Amygdala (tissue), 56 donors: ENCODE measurements at places on chromosomes 16 and 17.

DNA sequence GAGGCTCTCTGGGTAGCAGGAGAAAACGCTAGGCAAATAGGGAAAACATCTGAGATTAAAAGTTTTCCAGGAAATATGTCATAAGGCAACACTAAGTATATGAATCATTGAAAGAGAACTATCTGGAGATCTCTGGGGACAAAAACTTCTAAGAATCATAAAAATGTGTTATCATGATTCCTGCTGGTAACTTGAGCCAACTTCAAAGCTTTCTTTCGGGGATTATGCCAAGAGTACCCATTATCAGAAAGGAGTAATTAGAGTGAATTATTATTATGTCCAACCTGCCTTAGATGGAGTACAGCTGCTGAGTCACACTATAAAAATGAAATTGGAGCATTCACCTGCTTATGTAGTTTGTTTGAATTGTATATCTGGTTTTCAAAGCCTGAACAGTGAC, 488.5 kb upstream of the SOX9 start:
- DNase-seq, result no peak

GRCh38 chr17:50899005-50899460, 32.9 kb upstream of the TOB1 start:
- no peak for DNase-seq

DNA sequence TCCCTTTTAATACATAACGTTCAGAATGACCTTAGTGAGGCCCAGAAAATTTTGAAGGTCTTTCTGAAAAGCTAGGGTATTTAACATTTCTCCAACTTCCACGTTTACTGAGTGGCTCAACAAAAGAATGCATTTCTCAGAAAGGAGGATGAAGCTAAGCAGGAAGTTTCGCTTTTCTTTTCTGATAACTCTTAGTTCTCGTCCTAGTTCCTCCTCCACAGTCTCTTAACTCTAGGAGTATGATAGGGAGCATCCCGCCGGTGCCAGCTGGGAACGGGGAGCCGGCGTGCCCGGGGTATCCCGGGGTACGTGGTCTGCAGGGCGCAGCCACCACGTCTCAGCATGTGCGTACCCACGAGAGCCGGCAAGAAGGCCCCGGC, 363 bp downstream of the KARS1 start:
- DNase-seq, result no peak

DNA sequence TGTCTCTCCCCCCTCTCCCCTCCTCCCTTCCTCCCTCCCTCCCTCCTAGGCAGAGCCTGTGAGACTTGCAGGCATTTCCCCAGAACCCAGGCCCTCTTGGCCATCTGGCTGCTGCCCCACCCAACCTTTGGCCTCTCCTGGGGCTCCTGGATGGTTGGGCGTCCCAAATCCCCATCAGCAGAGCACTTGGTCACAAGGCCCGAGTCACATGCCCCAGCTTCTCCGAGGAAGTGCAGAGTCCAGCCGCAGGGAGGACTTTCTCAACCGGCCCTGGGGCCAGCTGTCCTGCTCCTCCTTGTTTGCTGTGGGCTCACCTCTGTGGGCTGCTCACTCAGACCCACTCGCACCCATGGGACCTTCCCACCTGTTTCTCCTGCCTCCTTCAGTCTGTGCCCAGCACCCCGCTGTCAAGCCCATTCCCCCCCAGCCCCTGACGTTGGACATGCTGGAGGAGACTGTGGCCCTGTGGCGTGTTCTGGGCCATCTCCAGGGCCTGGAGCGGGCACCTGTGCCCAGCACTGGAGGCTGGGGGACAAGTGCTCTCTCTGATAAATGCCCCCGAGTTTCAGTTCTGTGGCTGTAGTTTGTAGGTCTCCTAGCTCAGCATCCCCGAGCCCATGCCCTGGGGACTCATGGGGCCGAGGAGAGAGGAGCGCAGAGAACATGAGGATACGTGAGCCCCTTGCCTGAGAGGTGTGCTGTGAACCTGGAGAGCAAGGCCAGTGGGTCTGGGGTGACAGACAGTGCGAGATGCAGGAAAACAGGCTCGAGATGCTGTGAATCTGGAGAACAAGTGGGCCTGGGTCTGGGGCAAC, 42.3 kb upstream of the ZNF750 start:
- DNase-seq, result no peak

GRCh38 chr16:84294531-84295142, at the start of gene WFDC1:
TSS of gene WFDC1 (plus strand) at chr16:84294878. CDS start at chr16:84294972, 94 bp downstream.
- no peak for DNase-seq

- no peak for DNase-seq
Measured at GRCh38 chr17:78357177-78357586, 2.7 kb downstream of the SOCS3 start.

DNA sequence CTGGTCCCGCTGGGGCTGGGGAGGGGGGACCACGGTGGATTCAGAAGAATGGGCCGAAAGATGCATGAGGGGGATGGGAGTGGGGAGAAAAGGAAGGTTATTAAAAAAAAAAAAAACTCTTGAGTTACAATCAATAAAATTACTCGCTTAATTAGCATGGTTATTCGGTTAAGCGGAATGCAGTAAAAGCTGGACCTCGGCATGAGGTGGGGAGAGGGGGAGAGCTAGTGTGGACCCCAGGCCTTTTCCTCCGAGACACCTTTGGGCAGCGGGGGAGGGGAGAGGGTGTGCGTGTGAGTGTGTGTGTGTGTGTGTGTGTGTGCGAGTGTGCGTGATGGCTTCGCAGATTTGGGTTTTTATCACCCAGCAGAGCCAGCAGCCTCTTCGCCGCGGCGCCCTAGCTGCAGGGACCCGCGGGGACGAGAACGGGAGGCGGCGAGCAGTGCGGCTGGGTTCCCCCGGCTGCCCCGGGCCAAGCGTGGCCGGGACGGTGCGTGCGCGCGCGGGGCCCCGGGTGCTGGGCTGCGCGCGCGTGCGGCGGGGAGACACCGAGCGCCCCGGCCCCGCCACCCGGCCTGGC, 3.7 kb downstream of the BAHCC1 start:
- DNase-seq, result peak; percentile 52

DNA sequence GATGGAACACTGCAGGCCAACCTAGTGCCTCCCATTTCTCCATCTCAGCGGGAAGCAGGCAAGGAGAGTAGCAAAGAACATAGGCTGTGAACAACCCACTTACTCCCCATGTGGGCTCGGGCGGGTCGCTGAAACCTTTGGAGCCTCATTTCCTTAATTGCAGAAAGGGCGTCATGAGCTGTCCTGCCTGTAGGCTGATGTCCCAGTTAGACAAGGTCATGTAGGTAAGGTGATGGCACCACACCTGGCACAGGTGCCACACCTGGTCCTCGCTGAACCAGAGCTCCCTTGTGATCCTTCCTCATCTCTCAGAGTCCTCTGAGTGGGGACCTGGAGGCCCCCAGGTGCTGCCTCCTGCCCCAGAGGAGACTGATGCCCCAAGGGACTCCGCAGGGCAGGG, 22.9 kb downstream of the ABCC3 start:
- DNase-seq, result no peak

DNA sequence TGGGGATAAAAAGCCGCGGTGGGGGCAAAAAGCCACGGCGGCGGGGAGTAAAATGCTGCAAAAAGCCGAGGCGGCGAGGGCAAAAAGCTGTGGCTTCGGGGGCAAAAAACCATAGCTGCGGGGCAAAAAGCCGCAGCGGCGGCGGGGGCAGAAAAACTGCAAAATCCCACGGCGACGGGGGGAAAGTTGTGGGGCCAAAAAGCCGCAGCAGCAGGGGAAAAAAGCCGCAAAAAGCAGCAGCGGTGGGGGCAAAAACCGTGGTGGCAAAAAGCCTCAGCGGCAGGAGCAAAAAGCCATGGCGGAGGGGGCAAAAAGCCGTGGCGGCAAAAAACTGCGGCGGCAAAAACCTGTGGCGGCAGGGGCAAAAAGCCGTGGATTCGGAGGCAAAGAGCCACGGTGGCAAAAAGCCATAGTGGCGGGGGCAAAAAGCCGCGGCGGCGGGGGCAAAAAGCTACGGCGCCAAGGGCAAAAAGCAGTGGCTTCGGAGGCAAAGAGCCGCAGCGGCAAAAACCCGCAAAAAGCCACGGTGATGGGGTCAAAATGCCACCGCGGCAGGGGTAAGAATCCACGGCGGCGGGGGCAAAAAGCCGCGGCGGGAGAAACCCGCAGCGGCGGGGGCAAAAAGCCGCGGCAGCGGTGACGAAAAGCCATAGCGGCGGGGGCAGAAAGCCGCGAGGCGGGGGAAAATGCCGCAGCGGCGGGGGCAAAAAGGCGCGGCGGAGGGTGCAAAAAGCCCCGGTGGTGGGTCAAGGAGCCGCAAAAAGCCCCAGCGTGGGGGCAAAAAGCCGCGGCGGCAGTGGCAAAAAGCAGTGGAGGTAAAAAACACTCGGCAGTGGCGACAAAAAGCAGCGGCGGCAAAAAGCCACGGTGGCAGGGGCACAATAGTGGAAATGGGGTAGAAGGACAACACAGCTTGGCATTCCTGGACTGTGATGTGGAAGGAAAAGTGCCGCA, 192.8 kb downstream of the SHCBP1 start:
- DNase-seq, result no peak

DNA sequence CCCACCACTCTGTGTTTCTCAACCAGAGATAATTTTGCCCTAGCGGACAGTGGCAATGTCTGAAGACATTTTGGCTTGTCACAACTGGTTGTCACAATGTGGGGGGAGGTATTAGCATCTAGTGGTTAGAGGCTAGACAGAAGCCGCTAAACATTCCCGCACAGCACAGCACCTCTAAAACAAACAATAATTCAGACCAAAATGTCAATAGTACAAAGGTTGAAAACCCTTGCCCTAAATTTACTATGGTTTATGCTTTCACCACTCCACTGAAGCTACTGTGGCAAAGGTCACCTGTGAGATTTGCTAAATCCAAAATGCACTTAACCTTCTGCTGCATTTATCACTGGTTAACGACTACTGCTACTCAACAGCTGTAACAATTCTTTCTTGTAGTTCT, 14.1 kb downstream of the NUP88 start:
- no peak for DNase-seq

DNA sequence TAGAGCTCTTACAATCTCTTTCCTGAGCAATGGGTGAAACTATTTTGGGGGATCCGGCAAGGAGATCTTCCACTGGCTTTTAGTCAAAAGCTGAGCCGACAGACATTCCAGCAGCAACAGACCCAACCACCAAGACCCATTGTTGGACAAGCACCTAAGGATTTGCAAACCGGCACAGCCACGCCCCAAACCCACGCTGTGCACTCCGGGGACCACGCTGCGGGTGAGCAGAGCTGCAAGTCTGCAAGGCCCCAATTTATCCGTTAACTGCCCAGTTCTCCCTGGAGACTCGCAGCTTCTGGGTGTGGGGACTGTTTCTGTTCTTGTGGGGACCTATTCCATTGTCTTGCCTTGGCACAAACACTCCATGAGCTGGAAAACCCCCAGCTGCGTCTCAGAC, 45.9 kb downstream of the C16orf95 start:
- DNase-seq, result no peak

DNA sequence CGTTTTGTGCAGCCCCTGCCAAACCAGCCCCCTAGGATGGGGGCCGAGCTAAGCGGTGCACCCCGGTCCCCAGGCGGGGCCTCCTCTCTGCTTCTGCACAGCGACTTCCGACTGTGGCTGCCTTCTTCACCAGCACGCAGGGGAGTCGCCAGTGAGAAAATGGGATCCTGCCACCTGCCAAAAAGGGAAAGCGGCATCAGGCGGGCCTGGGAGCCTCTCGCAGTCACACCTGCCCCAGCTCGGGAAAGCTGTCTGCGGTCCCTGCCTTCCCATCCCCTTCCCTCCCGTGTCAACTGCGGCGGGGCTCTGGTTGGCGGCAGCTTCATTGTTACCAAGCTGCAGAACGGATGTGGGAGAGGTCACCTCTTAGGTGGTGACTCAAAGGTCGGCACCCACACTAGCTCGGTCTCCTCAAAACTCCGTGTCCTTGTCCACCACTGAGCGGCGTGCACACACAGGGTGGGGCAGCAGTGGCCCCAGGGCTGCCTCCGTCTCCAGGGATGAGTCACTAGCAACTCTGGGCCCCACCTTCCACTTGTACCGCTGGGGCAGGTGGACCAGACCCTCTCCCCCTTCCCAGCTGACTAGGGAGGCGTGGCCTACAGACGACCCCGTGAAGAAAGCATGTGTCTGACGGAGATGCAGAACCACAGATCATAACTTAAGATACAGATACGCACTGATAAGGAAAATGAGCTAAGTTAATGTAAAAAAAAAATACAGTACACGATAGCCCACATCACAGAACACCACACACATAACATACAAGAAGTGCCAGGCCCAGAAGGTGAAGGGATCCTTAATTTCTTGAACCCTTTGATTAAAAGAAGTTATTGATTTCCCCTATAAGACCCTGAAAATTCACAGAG, 1.5 kb upstream of the PCYT2 start:
- no peak for DNase-seq

GRCh38 chr17:76132574-76133338, 8.3 kb downstream of the FOXJ1 start:
- DNase-seq, result no peak

- DNase-seq, result no peak
Measured at GRCh38 chr17:73420897-73421296, 109.1 kb upstream of the CDC42EP4 start.

GRCh38 chr17:76032073-76032779, 5.1 kb upstream of the EVPL start:
- no peak for DNase-seq

GRCh38 chr16:55678161-55678821, 22.5 kb downstream of the SLC6A2 start:
- DNase-seq, result peak; percentile 25

GRCh38 chr17:4241535-4241934, 22.2 kb downstream of the ANKFY1 start:
- DNase-seq, result no peak

DNA sequence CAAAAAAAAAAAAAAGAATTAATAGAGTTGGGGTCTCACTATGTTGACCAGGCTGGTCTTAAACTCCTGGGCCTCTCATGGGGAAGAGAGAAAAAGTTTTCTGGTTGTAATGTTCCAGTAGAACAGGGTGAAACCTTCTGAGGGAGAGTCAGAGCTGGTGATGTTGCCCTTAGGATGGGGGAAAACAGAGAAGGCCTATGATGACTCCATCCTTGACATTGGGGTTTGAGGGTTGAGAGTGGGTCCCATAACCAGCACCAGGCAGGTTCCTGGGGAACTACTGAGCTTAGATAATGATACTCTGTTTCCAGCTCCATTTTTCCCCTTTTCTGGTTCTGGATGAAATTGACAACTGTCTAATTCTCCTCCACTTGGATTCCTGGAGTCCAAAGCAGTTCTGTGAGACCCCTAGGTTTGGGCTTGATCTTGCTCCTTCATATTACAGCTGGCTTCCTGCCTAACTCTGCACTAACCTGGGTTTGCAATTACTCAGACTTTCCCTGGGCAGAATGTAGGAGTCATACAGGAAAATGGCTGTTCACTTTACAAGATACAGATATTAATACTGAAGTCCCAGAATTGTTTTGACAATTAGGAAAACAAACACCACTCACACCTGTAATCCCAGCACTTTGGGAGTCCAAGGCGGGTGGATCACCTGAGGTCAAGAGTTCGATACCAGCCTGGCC, 62.8 kb upstream of the B4GALNT2 start:
- DNase-seq, result no peak

- no peak for DNase-seq
Measured at GRCh38 chr16:54269461-54269860, 17.1 kb downstream of the IRX3 start.

GRCh38 chr16:80085606-80086005, 455.2 kb upstream of the DYNLRB2 start:
- DNase-seq, result no peak

DNA sequence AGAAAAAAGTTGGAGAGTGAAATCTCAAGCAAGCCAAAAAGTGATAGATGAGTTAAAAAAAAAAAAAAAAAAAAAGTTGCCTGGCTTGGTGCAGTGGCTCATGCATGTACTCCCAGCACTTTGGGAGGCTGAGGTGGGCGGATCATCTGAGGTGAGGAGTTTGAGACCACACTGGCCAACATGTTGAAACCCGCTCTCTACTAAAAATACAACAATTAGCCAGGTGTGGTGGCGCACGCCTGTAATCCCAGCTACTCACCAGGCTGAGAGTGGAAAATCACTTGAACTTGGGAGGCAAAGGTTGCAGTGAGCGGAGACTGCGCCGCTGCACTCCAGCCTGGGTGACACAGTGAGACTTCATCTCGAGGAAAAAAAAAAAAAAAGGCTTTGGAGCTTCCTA, 668.8 kb downstream of the WWOX start:
- DNase-seq, result no peak
